Activated T-cell treated with anti-CD3 and anti-CD28 coated beads, Interleukin-2, amount 50 U/mL, for 1 hour (primary cell): ENCODE measurements at places on chromosomes 3 and 15.

DNA sequence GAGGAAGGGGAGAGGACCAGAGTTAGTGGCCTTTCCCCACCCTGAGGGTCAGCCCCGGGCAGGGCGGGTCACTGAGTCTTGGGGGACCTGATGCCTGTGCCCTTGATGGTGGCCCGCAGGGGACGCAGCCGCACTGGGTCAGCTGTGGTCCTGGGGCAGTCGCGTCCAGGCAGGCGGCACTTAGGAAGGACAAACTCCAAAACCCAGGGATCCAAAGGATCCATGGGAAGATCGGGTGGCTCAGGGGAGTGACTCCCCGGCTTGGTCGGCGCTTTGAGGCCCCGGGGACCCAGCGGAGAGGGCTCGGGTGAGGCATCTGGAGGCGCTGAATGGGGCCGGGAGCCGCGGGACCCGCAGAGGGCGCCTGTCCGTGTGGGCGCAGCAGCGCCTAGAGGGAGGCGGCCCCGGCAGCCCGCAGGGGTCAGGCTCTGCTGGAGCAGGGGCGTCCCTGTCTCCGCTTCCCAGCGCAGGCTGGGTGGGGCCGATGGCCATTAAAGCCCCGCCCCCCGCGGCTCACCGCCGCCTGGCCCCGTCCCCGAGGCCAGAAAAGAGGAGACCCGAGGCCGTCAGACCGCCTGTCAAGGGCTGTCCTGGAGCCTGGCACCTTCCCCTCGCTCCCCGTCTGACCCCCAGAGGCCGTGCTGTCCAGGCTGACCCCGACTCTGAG lies 17.5 kb downstream of the CIDEC start:
- peak; percentile 50 for DNase-seq

DNA sequence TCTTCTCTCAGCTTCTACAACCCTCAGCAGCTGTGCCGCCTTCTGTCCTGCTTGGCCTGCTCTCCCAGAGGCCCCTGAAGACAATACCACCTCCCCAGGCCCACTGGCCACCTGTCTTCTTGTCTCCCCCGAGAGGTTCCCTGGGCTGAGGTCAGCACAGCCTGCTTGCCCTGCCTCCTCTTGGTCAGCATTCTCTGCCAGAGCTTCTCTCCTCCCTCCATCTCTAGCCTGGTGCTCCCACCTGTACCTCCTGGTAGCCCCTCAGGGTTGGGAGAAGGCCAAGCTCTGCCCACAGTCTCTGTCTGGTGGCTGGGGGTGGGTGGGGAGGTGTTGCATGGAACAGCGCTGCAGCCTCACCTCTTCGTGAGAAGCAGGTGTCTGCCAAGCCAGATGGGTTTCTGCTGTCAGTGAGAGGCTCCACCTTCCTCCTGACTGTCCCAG lies 5.6 kb upstream of the ISLR start:
- no peak for DNase-seq

GRCh38 chr3:138361561-138361971 lies 13.2 kb downstream of the MRAS start:
- no peak for DNase-seq

DNA sequence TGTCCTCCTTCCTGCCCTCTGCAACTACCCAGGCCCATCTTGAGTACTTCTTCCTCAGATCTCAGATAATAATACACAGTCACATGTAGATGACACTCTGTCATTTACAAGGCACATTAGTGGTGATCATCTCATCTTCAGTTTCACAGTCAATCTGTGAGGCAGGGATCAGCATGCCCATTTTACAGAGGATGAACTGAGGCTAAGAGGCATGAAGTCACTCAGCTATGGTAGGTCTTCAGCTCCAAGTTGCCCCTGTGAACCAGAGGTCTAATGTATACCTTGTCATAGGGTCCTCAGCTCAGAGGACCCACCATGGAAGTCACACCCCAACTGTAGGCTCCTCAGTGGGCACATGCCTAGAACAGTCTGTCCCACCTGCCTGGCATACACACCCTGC lies 4.2 kb upstream of the CILP start:
- no peak for DNase-seq

DNA sequence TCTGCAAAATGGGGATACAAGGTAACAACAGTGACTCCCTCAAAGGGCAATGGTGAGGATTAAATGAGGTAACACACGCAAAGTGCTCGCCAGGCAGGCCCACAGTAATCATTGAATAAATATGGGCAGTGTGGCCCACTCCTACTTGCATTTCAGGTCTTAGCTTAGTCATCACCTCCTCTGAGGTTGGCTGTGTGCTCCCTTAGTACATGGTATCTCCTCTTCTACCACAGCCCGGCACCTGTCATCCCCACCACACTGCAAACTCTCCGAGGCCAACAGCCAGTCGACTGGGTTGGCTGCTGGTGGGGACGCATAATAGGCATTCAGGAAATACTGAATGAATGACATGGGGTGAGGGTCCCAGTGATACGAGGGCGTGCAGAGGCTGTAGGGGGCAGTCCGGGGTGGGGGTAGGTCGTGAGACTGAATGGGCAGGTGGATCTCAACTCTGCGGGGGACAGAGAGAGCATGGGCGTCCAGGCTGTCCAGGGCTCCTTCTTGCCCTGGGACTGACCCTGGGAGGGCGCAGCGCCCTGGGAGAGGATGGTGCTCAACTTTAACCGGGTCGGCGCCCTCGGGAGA lies 375 bp upstream of the MYZAP start:
- DNase-seq: no peak

DNA sequence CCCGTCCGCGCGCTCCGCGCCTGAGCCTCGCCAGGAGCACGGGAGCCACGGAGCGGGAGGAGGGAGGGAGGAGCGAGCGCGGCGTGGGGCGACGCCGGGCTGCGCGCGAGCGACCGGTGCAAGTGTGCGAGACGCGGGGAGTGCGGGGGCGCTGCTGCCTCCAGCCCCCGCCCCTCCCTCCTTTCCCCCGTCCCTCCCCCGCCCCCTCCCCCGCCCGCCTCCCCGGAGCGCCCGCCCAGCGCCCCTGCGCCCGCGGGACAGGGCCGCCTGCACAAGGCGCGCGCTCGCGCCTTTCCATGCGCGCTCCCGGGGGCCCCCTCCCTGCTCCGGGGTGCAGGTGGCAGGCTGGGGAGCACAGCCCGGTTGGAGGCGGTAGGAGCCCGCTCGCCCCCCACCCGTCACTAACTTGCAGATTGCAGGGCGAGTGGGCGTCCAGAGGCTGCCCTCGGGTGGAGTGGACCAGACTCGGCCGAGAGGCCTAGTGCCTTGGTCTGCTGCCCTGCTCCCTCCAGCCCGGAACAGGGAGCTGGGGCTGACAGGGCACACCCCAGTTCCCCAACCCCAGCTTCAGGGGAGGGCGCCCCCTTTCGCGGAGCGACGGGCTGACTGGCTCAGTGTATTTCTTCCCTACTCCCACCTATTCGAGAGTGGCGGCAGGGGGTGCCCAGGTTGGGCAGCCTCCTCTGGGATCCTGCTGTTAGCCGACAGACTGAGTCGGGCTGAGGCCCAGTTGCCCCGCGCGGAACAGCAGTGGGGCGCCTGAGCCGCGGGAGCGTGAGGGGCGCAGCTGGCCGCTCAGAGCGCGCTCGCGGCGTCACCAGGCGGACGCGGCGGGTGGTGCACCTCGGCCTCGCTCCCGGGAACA lies at the start of gene WNT7A:
WNT7A (minus strand) TSS at position 126 of the 865 bp plus-strand sequence. CDS start 255 bp downstream, outside the sequence.
- DNase-seq: peak; percentile 76

DNA sequence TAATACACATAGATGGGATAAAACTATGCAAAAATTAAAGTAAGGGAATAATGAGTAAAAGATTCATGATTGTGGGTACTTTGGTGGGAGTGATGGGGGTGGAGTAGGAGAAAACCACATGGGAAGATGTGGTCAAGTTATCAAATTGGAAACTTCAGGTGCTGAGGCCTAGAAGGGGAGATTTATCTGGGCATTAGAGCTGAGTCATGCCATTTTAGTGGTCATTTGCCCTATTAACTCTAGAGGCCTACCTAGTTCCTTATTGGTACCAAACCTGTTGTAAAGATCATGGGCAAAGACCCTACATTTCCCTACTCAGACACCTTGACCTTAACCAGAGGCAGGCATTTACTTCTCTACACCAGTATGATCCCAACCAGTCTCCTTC lies 125.9 kb upstream of the BCL6 start:
- DNase-seq: no peak

GRCh38 chr3:196255776-196256175 lies 31.8 kb downstream of the PCYT1A start:
- DNase-seq: no peak

GRCh38 chr3:35200056-35200455 lies 439.3 kb upstream of the ARPP21 start:
- no peak for DNase-seq

DNA sequence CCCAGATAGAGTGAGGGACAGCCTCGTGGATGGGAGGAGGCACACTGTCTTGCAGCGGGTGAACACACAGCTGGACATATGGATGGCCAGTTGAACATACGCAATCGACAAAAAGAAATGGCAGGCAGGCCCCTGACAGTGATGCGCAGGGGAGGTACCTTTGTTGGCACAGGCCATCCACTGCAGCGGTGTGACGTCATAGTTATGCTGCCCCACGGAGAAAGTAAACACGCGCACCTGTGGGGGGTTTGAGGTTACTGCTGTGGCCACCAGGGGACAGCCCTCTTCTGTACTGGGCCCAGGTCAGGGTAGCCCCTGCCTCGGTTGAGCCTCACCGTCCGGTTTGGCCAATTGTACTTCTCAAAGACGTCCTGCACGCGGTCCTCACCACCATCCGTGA lies 19.4 kb upstream of the TMEM115 start:
- DNase-seq: no peak

DNA sequence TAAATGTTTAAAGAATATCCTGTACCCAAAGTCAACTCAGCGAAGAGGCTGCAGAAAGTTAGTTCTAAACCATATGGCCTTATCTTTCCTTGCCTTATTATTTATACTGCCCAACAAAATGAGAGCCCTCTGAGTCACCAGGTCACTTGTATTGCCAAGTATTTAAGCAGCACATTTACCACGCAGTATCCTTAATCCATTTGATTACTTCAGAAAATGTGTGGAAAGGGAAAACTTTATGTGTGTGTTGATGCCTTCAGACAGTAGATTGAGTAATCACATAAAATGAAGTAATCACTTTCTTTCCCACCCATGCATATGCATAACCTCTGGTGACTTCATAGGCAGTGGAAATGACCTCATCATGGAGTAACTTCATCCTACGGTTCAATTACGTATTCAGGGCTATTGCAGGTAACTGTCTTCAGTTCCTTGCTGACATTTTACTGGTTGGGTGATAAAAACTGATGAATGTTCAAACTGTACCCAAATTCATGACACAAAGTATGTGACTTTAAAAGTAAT lies 7.5 kb upstream of the CADPS start:
- DNase-seq: no peak

- DNase-seq: no peak
Observed at GRCh38 chr3:141812084-141812483, 48.9 kb downstream of the GRK7 start.

GRCh38 chr15:28114114-28114455 lies 15.0 kb upstream of the OCA2 start:
- DNase-seq: no peak

- peak; percentile 79 for DNase-seq
Observed at GRCh38 chr3:37855363-37855970, 6.2 kb upstream of the CTDSPL start.

GRCh38 chr3:147387885-147388699 lies 18.3 kb downstream of the ZIC4 start:
- no peak for DNase-seq

- no peak for DNase-seq
Observed at GRCh38 chr3:61372723-61373122, 121.5 kb upstream of the FHIT start.
